ENCODE measurements at places on chromosomes 16 and 17. TPM values are rescaled to one million over a fixed set of nuclear protein-coding genes. Genes with fewer than 3 reads are reported as not detected.

The CFAP97D1 gene
- not detected for total RNA-seq

The ARHGDIG gene
- total RNA-seq: 1.1 TPM

The PDIA2 gene
- 1.7 TPM for total RNA-seq

The RNF43 gene
- total RNA-seq: 0.20 TPM

The SKAP1 gene
- total RNA-seq: not detected

The SLC16A6 gene
- 0.17 TPM for total RNA-seq

The EME1 gene
- 4.0 TPM for total RNA-seq

The CCL3 gene
- not detected for total RNA-seq

The LGALS9B gene
- total RNA-seq: not detected

The GJC1 gene
- 40.1 TPM for total RNA-seq

The HSPB9 gene
- 0.07 TPM for total RNA-seq

The CA7 gene
- not detected for total RNA-seq

The SLC16A13 gene
- 0.85 TPM for total RNA-seq

The CD68 gene
- 59.6 TPM for total RNA-seq

The HBQ1 gene
- total RNA-seq: not detected

The GRIN2A gene
- total RNA-seq: 0.26 TPM

The CA5A gene
- not detected for total RNA-seq

The LAT gene
- 0.78 TPM for total RNA-seq

The KLHL10 gene
- 0.20 TPM for total RNA-seq

The DHRS7C gene
- total RNA-seq: not detected

The ZBTB4 gene
- 39.2 TPM for total RNA-seq

The CCP110 gene
- total RNA-seq: 13.4 TPM

The SLC52A1 gene
- total RNA-seq: 0.13 TPM

The CSH2 gene
- not detected for total RNA-seq

The CCL17 gene
- not detected for total RNA-seq

The INCA1 gene
- 0.23 TPM for total RNA-seq

The GAS2L2 gene
- 0.07 TPM for total RNA-seq

The AIPL1 gene
- total RNA-seq: not detected

The OR3A3 gene
- total RNA-seq: not detected

The SLC35G3 gene
- not detected for total RNA-seq

The CD300E gene
- total RNA-seq: not detected

The CDT1 gene
- 3.8 TPM for total RNA-seq

The ALOX15B gene
- total RNA-seq: 0.07 TPM

The POLR2A gene
- 117 TPM for total RNA-seq

The RHBDL1 gene
- 2.7 TPM for total RNA-seq

The SYCE1L gene
- 0.40 TPM for total RNA-seq

The FOXC2 gene
- total RNA-seq: 5.0 TPM

The PRSS53 gene
- 6.0 TPM for total RNA-seq

The NPIPA5 gene
- total RNA-seq: 5.3 TPM

The AKTIP gene
- total RNA-seq: 24.4 TPM

The PITPNM3 gene
- 2.4 TPM for total RNA-seq

The CDIPT gene
- 101 TPM for total RNA-seq

The TBC1D3B gene
- total RNA-seq: 4.9 TPM

The OR1F1 gene
- total RNA-seq: 0.07 TPM

The NEUROD2 gene
- total RNA-seq: not detected

The PRSS27 gene
- 0.69 TPM for total RNA-seq

The HOXB1 gene
- total RNA-seq: not detected

The MYH11 gene
- total RNA-seq: 1.2 TPM

The CCDC154 gene
- total RNA-seq: 0.96 TPM

The CDH3 gene
- 1.1 TPM for total RNA-seq

The PERCC1 gene
- total RNA-seq: not detected

The KRTAP3-2 gene
- total RNA-seq: not detected

Data from smooth muscle cell of the pulmonary artery (primary cell).